Kidney epithelial cell (primary cell): ENCODE measurements at places on chromosomes 1 and 21. TPM values are rescaled to one million over a fixed set of nuclear protein-coding genes. Genes with fewer than 3 reads are reported as not detected.

DNA sequence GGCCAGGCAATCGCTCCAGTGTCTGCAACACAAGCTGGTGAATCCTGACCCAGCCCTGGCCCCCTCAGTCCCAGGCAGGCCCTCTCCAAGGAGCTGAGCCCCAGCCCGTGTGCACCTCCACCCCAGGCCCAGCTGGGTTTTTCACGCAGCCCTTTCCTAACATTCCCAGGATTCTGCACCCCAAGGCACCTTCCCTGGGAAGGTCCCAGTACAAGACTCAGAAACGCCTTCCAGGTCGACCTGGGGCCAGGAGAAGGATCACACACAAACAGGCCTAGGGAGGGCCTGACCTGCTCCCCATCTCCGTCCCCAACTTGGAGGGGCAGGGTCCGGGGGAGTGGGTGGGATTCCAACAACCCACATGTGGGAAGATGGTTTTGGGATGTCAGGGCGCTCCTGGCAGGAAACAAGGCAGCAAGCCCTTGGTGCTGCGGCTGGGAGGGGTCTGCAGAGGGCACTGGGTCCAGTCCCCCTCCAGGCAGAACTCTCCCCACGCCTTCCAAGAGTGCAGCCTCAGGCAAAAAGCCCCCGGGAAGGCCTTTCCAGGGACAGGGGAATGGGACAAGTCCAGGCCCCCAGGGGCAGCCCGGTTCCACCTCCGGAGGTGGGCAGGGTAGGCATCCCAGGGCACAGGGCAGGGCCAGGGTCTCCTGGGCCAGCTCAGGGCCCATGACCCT lies 58.3 kb downstream of the KCNAB2 start:
- DNase-seq, result no peak

DNA sequence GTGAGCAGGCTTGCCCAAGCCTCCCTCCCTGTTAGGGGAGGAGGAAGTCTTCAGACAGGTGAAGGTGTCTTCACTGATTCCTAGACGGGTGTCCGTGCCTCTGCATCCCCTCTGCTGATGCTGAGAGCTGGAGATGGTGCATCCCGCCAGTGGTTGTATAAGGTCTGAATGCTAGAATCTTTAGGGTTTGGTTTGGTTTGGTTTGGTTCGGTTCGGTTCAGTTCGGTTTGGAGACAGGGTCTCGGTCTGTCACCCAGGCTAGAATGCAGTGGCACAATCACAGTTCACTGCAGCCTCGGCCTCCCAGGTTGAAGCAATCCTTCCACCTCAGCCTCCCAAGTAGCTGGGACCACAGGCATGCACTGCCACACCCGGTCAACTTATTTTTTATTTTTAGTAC lies 153.6 kb downstream of the PGBD5 start:
- DNase-seq, result no peak

DNA sequence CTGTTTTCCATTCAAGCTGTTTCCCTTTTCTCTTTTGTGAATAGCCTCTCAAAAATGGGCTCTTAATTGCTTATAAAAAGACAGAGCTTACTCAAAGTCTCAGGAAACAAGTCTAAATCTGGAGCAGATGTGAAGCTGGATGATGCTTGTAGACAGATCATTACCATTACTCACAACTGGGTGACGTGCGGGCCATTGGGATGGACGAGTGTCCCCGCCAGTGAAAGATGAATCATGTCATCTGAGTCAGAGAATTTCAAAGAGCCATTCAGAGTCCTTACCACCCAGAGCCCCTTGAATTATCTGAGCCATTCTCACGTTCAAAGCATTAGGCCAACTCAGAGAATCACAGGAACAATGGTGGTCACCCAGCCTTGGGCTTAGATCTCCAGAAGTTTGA lies 134.6 kb downstream of the HUNK start:
- DNase-seq, result no peak

DNA sequence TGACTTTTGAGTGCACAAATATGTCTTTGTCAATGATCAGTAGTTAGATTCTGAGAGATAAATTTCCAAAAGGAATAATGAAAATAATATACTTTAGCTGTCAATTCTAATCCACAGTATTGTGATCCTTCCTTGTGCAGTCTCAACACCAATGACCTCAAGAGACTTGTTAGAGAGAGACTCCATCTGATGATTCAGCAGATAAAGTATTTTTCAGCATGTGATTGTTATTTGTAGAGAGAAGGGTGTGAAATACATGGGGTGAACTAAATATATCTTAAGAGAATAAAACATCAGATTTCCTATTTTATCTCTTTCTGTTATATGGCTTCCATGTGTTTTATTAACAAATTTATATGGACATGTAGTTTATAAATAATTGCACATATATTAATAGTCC lies 5.9 kb upstream of the ZNF124 start:
- DNase-seq, result no peak

- no peak for DNase-seq
Measured at GRCh38 chr1:243474136-243474881, 218.5 kb downstream of the SDCCAG8 start.

GRCh38 chr1:89987159-89987819 lies 7.6 kb upstream of the ZNF326 start:
- peak; percentile 34 for DNase-seq

- no peak for DNase-seq
Measured at GRCh38 chr1:61253912-61254633, 171.7 kb downstream of the NFIA start.

DNA sequence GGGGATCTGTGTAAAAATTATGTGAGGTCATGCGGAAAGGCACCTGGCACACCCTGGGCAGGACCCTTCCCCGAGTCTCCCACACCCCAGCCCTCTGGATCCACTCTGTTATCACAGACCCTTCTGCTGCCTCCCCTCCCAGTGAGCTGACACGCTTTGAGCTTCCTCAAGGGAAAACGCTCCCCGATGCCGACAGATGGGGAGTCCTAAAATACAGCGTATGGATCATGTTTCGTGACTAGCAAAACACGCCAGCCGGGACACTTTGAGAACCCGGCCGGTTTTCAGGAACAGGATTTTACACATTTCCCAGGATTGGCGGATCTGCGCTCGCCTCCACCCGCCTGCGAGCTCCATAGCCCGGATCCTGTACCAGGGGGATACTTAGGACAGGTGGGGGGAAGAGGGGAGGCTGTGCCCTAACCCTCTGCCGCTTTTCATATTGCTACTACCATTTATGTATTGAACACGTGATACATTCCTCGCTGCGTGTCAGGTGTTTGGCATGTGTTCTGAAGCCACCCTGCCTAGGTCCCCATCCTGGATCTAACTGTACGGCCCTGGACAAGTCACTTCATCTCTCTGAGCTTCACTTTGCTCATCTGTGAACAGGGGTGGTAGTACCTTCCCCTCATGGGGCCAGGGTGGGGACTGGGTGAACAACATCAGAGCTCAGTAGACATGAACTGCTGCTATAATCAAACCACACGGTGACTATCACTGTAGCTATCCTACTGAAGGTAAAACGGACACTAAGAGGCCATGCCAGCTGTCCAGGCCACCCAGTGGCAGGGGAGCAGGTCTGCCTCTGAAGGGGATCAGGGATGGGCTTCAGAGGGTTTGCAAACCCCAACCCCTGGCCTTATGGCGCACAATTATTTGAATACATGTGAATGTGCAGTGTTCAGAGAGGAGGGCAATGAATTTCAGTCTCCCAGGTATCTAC lies 63.2 kb downstream of the SSBP3 start:
- DNase-seq, result no peak

DNA sequence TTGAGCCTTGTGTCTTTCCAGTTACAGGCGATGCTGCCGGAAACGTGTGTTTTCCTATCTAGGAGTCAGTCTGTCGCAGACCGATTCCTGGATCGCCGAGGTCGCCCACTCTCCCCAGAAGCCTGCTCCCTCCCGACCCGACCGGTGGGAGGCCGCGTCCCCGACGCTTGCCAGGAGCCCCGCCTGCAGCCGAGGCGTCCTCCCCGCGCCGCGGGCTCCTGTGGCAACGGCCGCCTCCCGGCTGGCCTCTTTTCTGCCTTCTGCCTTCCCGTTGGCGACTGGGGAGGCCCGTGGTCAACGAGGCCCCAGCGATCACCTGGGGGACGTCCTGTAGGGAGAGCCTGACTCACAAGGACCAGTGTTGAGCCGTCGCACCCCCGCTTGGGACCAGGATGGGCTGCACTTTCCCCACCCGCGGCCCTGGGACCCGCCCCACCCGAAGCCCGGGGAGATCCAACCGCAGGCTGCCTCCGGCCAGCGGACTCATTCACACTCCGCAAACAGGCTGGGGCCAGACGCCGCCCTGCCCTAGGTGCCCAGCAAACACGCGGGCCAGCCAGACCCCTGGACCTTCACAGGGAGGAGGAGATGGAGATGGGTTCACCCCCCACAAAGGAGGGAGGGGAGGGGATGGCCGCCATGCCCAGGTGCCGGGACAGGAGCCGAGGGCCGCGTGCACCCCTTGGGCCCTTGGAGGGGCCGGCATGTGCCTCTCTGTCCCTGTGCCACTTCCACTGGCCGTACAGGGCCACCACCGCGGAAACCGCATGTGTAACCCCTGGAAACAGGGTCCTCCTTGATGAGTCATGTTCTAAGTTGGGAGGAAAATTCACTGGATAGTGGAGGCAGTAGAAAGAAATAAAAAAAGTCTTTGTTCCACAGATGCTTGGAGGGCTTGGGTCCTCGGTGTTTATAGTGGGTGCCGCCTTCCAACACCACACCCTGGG lies 7.2 kb upstream of the COL6A1 start:
- no peak for DNase-seq

- DNase-seq, result no peak
Measured at GRCh38 chr1:17023102-17023501, 11.4 kb upstream of the ATP13A2 start.

GRCh38 chr1:41239988-41240610 lies 2.0 kb downstream of the SCMH1 start:
- no peak for DNase-seq

- no peak for DNase-seq
Measured at GRCh38 chr21:29481641-29482040, 182.9 kb downstream of the BACH1 start.

DNA sequence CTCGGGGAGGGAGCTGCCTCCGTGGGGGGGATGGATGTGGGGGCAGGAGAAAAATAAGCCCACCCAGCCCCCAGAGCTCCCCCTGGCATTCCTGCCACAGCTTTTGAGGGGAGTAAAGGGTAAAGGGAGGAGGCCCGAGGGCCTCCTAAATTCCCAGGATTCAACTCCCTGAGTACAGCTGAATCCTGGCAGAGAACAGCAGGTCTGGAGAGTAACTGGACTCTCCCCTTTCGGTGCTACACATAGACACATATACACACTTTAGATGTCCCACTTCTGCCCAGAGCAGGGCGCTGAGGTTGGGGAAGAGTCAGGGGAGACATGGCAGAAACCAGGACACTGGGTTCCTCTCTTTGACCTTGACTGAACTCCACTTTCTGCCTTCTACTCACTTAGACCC lies 3.0 kb downstream of the KIRREL1 start:
- no peak for DNase-seq

DNA sequence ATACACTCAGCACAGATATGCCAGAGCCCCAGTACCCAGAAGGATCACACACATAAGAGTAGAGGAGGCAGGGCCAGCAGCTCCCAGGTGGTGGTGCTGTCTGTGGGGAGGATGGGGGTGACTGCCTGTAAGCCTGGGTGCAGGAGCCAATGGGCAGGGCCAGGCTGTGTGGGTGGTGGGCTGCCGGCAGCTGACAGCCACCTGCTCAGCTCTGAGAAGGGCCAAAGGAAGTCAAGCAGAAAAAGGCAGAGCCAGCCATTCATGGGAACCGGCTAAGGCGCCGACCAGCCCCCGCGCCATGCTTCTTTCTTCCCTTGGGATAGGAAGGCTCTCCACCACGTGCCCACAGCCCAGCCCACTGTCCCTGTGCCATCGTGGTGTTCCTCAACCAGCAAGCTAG lies 14.1 kb downstream of the PIK3C2B start:
- no peak for DNase-seq

DNA sequence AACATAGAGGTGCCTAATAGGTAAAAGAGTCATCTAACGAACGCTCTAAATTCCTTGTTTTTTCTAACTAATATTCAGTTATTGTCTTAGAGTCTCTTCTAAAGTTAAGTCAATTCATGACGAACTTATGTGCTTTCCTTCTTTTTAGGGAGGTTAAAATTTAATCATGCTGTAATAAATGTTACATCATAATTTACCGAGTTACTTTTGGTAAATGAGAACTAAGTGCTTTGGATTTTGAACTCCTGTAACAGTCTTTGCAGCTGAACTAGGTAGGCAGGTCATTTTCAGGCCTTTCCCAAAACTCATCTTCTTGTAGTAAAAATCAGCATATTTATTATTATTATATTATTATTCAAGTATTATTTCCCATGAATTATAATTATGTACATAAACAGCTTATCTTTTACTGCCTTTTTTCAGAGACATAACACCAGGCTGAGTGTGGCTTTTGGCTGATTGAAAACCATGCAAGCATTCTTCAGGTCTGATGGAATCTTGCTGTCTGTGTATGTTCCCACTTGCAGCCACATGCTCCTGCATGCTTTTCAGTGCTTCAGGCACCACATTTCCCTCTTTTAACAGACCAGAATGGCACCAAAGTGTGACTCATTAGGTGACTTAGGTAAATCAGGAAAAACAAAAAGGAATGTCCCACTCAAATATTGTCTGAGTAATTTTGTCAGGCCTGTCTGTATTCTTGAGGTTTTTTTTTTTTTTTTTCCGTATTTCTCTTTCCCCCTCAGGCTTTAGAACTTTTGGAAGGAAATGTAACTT lies 81.0 kb upstream of the CD55 start:
- DNase-seq, result peak; percentile 49

DNA sequence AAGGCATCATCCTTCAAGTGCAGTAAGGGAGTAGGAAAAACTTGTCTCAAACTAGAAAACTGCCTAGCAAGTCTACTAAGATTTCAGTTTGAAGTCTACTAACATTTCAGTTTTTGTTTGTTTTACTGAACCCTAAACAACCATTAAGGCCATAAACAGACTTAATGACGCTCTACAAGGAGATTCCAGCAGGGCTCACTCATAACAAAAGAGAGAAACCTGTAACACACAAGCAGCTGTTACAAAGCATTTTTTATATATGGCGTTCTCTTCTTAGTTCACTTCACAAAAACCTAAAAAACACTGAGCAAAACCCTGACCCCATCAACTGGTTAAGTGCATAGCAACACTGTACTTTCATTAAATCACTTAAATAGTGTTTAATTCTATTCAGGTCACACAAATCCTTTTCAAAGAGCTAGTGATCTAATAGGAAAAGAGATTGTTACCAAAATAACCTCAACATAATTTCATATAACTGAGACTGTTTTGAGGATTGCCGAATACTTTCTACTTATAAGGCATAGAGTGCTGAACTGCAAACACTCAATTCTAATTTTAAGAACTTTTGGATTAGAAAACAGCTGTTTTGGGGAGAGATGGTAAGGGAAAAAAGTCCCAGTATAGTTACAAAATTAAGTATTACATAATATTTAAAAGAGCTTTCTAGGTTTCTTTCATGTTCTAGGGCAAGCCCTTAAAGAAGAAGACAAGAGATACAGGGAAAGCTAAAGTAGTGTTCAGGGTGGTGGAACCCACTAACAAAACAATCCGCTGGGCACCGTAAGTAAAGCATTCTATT lies 1.4 kb downstream of the B3GALNT2 start:
- no peak for DNase-seq

Gene C1orf56
- total RNA-seq, result 0.71 and 3.0 TPM in 2 replicates

Gene SYT2
- under 0.01 and 0.04 TPM in 2 replicates for total RNA-seq

Gene BSND
- total RNA-seq, result not detected in 2 replicates

Gene LCE6A
- total RNA-seq, result not detected in 2 replicates

Gene CCT8
- total RNA-seq, result 171 and 175 TPM in 2 replicates

Gene CACNA1S
- total RNA-seq, result not detected in 2 replicates

Gene CFHR3
- not detected in 2 replicates for total RNA-seq

Gene NAV1
- 37.1 and 43.0 TPM in 2 replicates for total RNA-seq

Gene TRIM62
- 4.8 and 7.0 TPM in 2 replicates for total RNA-seq

Gene NLRP3
- total RNA-seq, result 1.5 and 2.4 TPM in 2 replicates

Gene SPAG17
- 0.13 and 7.7 TPM in 2 replicates for total RNA-seq

Gene SRGAP2B
- 11.4 and 16.9 TPM in 2 replicates for total RNA-seq

Gene SPRR2F
- not detected in 2 replicates for total RNA-seq

Gene GNG12
- total RNA-seq, result 75.9 and 85.7 TPM in 2 replicates

Gene CLIC6
- 6.3 and 8.0 TPM in 2 replicates for total RNA-seq
